ENCODE measurements at places on chromosomes 1 and 21.

GRCh38 chr1:67052741-67053534, 1.0 kb downstream of the SLC35D1 start:
- DNase-seq, result no peak

GRCh38 chr1:28249013-28249865, 10.1 kb upstream of the SESN2 start:
- DNase-seq, result peak; percentile 3

- no peak for DNase-seq
Observed at GRCh38 chr1:46310321-46310720, 6.8 kb downstream of the UQCRH start.

DNA sequence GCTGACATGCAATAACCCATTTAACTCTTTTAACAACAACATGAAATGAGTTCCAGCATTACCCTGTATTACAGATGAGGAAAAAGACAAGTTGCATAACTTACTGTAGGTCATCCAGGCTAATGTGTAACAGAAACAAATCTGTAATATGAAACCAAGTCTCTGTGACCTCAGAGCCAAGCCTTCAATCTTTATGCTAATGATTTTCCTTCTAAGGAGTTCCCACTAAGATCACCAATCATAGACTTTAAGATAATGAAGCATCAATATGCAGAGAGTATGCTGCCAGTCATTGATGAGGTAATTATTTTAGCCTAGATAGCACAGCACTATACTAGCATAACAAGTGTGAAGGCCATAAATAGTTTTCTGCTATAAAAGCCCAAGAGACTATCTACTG, 35.6 kb upstream of the RNPC3 start:
- DNase-seq, result no peak

DNA sequence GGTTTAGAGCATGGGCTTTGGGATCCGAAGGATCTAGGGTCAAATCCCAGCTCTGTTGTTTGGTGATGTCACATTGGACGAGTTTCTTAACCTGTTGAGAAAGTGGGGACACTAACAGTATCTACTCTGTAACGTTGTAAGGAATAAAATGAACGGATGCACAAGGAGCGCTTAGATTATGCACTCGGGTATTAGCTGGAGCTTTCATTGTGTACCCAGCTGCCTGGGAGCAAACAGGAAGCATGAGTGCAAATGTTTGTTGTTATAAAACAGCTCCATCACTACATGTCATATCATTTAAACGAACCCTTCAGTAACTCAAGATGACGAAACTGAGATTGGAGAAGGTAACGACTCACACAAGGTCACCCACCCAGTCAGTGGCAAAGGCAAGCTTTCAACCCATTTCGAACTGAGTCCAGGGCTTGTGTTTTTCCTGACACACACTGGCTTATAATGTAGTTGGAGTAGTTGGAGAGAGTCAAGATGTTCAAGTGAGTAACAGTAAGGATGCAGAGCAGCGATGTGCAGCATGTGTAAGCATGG, 16.2 kb upstream of the SLC6A17 start:
- peak; percentile 79 for DNase-seq

All from COR-L47 (cell line).